Mesenchymal stem cell (in vitro differentiated cells and primary cell): ENCODE measurements at places on chromosomes 2 and 18.

GRCh38 chr2:110716959-110717645, 15.3 kb upstream of the ACOXL start:
- H3K4me1 ChIP-seq = no peaks in the 10 kb centered on the region
- H3K27ac ChIP-seq = no peak overlapping the region
- peak; percentile 33 for DNase-seq
- H3K36me3 ChIP-seq = no peaks in the 10 kb centered on the region
- no peak overlapping the region for H3K4me3 ChIP-seq

- H3K4me1 ChIP-seq = no peaks in the 10 kb centered on the region
- no peak overlapping the region for H3K4me3 ChIP-seq
These were observed 116.6 kb upstream of the PARD3B start for GRCh38 chr2:204428675-204429074.

- no peak overlapping the region for H3K4me3 ChIP-seq
- no peaks in the 10 kb centered on the region for H3K27me3 ChIP-seq
- DNase-seq = no peak
- H3K4me1 ChIP-seq = peaks cover 11% of the 10 kb centered on the region
- no peaks in the 10 kb centered on the region for H3K36me3 ChIP-seq
These were observed 18.4 kb upstream of the CAB39 start for GRCh38 chr2:230694241-230694640.

- H3K36me3 ChIP-seq = no peaks in the 10 kb centered on the region
- H3K27ac ChIP-seq = no peak overlapping the region
- peak; percentile 25 for DNase-seq
- H3K4me3 ChIP-seq = no peak overlapping the region
- no peaks in the 10 kb centered on the region for H3K27me3 ChIP-seq
- H3K4me1 ChIP-seq = no peaks in the 10 kb centered on the region
These were observed 53.2 kb downstream of the EEF1B2 start for GRCh38 chr2:206212673-206213513.

GRCh38 chr2:15293262-15293937, 267.7 kb downstream of the NBAS start:
- no peak overlapping the region for H3K4me3 ChIP-seq
- H3K36me3 ChIP-seq = peaks cover 4% of the 10 kb centered on the region
- peaks cover 6% of the 10 kb centered on the region for H3K4me1 ChIP-seq
- peak overlapping the region; percentile 75 for H3K27ac ChIP-seq
- DNase-seq = no peak
